ENCODE measurements at places on chromosomes 6 and 20.

GRCh38 chr20:15318682-15319081, 981.3 kb upstream of the FLRT3 start:
- no peak for DNase-seq

GRCh38 chr6:56499095-56499494, 143.6 kb downstream of the DST start:
- no peak for DNase-seq

DNA sequence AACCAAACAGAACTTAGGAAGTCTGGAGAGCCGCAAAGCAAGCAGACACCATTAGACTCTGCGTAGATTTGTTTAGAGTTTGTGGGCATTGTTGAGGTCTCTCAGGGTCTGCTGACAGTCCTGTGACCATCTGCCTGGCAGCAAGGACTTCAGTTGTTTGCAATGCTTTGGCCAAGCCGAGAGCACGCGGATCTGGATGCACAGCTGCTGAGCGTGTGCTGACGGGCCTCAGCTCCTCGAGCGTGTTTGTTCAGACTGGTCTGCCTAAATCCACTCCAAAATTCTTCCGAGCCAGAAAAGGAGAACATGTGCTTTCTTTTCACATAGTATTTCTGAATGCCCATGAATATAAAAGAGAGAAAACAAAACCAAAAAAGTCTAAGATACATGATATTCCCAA, 159.0 kb downstream of the ZNF217 start:
- no peak for DNase-seq

DNA sequence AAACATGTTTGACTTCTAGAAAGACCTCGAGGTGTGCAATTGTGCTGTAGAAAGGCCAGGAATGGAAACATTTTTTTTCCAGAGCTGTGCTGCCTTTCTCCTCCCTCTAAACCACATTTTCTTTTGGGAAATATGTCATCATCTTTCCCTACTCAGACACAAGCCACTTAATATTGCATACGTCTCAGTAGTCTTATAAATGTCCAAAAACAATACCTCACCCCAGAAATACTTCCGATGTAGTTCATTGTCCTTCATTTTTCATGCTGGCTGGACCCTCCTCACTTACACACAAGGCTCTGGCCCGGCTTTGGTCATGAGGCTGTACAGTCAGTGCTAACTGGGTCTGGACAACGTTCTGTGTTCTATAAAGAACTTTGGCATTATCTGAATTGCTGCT, 126.4 kb downstream of the SCML4 start:
- no peak for DNase-seq

- no peak for DNase-seq
Observed at GRCh38 chr6:8342241-8342819, 93.0 kb downstream of the SLC35B3 start.

DNA sequence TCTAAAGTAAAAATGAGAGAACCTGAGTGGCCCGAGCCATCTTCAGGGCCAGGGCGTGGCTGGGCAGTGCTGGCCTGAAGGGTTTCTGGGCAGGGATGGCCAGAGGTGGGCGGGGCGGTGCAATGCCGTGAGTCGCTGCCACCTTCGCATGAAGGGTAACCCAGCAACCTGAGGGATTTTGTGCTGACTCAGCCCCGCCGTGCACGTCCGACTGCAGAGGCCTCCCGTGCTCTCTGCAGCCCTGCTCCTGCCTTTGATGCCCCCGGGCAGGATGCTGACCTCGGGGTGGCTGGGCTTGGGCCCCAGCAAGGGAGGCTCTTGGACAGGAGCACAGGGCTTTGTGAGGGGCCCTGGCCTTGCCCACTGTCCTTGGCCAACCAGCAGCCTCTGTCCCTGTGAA, 81.7 kb upstream of the GATA5 start:
- no peak for DNase-seq

- no peak for DNase-seq
Observed at GRCh38 chr6:35392773-35393672, 50.7 kb downstream of the PPARD start.

All from cerebellar nuclear complex (tissue), 1 donor.